ENCODE measurements at places on chromosomes 16 and 17.

DNA sequence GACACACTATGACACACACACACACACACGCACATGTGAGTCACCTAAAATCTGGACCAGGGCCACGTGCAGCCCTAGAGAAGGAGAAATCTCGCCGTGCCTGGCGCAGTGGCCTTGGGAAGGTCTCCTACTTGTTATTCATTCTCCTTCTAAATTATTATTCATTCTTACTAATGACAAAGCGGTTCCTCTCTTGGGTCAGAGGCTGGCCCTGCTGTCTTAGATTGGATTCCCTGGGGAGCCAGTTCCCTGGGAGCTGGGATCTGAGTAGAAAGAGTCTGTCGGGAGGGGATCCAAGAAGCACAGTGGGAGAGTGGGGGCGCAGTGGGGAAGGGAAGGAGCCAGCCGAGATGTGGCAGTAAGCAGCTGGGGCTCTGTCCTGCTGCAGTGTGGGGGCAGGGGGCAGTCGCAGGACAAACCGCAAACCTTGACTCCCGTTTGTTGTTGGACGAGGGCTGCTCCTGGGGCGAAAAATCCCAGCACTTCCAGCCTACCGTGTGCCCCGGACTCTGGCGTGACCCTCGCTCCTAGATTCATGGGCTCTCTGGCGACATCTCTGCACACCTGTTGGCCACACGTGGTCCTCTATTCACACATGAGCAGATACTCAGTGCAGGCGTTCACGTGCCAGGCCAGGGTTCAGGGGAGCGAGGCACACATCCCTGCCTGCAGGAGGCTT, 18.7 kb upstream of the JPH3 start:
- DNase-seq: peak; percentile 80
- peak overlapping the region; percentile 99 for H3K27ac ChIP-seq
- peaks cover 33% of the 10 kb centered on the region for H3K4me1 ChIP-seq
- no peak overlapping the region for H3K4me3 ChIP-seq
- H3K27me3 ChIP-seq: no peaks in the 10 kb centered on the region

- peaks cover 39% of the 10 kb centered on the region for H3K27me3 ChIP-seq
- H3K36me3 ChIP-seq: no peaks in the 10 kb centered on the region
- peaks cover 21% of the 10 kb centered on the region for H3K4me1 ChIP-seq
Observed at GRCh38 chr17:58399974-58400373, 17.4 kb downstream of the RNF43 start.

DNA sequence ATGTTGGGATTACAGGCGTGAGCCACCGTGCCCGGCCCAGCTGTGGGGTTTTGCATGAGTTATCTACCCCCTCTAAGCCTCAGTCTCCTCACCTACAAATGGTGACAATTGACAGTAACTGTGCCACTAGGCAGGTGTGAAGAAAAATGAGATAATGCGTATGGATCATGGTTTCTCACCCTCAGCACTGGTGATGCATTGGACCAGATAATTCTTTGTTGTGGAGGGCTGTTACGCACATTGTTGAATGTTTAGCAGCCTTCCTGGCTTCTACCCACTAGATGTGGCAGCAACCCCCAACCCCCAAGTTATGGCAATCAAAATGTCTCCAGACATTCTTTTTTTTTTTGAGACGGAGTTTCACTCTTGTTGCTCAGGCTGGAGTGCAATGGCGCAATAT, 9.0 kb upstream of the HAPSTR1 start:
- H3K27ac ChIP-seq: no peak overlapping the region
- peaks cover 6% of the 10 kb centered on the region for H3K4me1 ChIP-seq
- H3K4me3 ChIP-seq: no peak overlapping the region
- no peak for DNase-seq
- H3K36me3 ChIP-seq: no peaks in the 10 kb centered on the region
- no peaks in the 10 kb centered on the region for H3K27me3 ChIP-seq

- no peak overlapping the region for H3K4me3 ChIP-seq
- peaks cover 19% of the 10 kb centered on the region for H3K4me1 ChIP-seq
- no peaks in the 10 kb centered on the region for H3K27me3 ChIP-seq
Observed at GRCh38 chr17:44279346-44279665, 11.4 kb upstream of the SLC4A1 start.

DNA sequence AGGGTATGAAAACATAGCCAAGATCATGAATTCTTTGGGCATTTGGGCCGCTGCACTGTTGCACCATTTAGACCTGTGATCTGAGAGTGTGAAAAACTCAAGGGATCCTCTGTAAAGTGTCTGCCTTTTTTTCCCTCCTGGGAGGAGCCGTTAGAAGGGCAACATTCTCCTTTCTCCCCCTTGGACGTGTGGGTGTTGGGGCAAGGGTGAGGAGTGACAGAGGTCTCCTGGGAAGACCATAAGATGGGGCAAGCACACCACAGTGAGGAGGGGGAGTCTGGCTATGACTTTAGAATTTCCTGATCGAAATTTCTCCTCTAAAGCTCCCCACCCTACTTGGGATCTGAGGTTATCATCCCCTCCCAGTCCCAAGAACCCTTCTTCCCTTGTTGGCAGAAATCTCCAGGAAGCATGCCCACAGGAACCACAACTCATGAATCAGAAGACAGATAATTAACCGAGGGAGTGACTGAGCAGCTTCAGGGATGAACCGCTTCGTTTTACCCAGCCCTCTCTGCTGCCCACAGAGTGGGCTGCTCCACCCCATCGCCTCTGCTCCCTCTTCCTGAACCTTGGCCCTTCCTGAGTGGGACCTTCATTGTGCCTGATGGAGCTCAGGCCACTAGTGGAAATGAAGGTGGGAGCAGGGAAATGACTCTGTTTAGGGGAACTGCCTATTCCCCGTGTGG, 4.2 kb downstream of the ITGB3 start:
- DNase-seq: peak; percentile 92
- H3K4me1 ChIP-seq: peaks cover 30% of the 10 kb centered on the region
- peak overlapping the region; percentile 85 for H3K27ac ChIP-seq
- H3K36me3 ChIP-seq: no peaks in the 10 kb centered on the region

- H3K4me3 ChIP-seq: no peak overlapping the region
- H3K27ac ChIP-seq: no peak overlapping the region
- no peaks in the 10 kb centered on the region for H3K4me1 ChIP-seq
- H3K27me3 ChIP-seq: peaks cover 41% of the 10 kb centered on the region
- DNase-seq: peak; percentile 35
Observed at GRCh38 chr16:87108941-87109340, 208.3 kb downstream of the C16orf95 start.

DNA sequence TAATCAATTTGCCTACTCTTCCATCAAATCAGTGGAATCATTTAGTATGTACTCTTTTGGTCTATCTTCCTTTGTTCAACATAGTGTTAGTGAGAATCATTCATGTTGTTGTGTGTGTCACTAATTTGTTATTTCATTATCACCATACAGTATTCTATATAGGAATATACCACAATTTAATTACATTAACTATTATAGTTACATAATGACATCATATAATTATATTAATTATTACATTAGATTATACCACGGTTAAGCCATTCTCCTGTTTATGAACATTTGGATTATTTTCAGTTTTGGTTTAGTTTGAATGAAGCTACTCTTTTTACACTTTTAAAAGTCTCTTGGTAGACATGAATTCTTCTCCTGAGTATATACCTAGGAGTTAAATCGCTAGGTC, 40.4 kb downstream of the MYO1D start:
- H3K36me3 ChIP-seq: no peaks in the 10 kb centered on the region
- no peak overlapping the region for H3K27ac ChIP-seq
- no peak overlapping the region for H3K4me3 ChIP-seq
- no peaks in the 10 kb centered on the region for H3K4me1 ChIP-seq
- no peak for DNase-seq

- H3K4me3 ChIP-seq: no peak overlapping the region
- no peak for DNase-seq
- no peak overlapping the region for H3K27ac ChIP-seq
- H3K4me1 ChIP-seq: peaks cover 10% of the 10 kb centered on the region
- H3K27me3 ChIP-seq: no peaks in the 10 kb centered on the region
Observed at GRCh38 chr16:4058386-4058785, 57.9 kb downstream of the ADCY9 start.

- DNase-seq: no peak
- H3K27ac ChIP-seq: no peak overlapping the region
- peaks cover 39% of the 10 kb centered on the region for H3K27me3 ChIP-seq
- H3K4me1 ChIP-seq: no peaks in the 10 kb centered on the region
- H3K4me3 ChIP-seq: no peak overlapping the region
- no peaks in the 10 kb centered on the region for H3K36me3 ChIP-seq
Observed at GRCh38 chr17:37766971-37767370, 22.1 kb upstream of the HNF1B start.

DNA sequence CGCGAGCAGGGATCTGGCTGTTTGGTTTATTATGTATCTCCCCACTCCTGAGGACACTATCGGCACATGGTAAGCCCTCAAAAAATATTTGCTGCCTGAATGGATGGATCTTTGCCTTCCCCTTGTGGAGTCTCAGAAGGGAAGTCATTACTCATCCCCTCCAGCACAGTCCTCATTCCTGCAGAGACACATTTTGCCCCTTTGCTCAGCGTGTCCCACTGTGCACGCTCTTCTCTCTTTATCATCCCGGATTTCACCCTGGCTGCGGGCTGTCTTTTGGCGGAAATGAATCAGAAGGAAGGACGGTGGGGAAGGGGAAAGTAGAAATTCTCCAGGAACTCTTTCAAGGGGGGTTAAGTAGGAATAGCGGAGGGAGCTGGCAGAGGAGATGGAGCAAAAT, 125.2 kb upstream of the CDC42EP4 start:
- no peaks in the 10 kb centered on the region for H3K4me1 ChIP-seq
- no peaks in the 10 kb centered on the region for H3K27me3 ChIP-seq
- no peak for DNase-seq
- no peak overlapping the region for H3K4me3 ChIP-seq

GRCh38 chr16:47079860-47080259, 63.9 kb downstream of the NETO2 start:
- no peaks in the 10 kb centered on the region for H3K36me3 ChIP-seq
- no peak overlapping the region for H3K27ac ChIP-seq
- H3K4me3 ChIP-seq: no peak overlapping the region

GRCh38 chr17:56603486-56604238, 10.2 kb downstream of the NOG start:
- no peak for DNase-seq
- no peak overlapping the region for H3K27ac ChIP-seq
- H3K4me3 ChIP-seq: no peak overlapping the region
- H3K4me1 ChIP-seq: no peaks in the 10 kb centered on the region
- no peaks in the 10 kb centered on the region for H3K36me3 ChIP-seq
- no peaks in the 10 kb centered on the region for H3K27me3 ChIP-seq

DNA sequence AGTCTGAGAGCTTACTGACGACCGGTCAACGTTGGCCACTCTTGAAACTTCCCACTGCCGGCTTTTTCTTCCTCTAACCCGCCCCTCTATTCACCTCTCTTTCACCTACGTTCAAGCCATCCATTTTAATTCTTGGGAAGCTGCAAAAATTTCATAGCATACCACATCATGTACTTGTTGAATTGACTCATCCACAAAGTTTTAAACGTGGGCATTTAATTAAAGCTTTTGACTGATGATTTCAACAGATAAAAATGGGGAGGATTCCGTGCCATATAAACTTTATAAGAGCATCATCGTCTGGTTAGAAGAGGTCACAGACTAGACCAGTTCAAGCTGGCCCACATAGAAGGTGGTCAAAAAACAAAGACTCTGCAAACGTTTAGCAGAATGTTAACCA, 22.5 kb downstream of the VPS53 start:
- peak overlapping the region; percentile 97 for H3K27ac ChIP-seq
- peaks cover 11% of the 10 kb centered on the region for H3K36me3 ChIP-seq
- H3K4me3 ChIP-seq: peak overlapping the region; percentile 33
- peak; percentile 90 for DNase-seq
- no peaks in the 10 kb centered on the region for H3K27me3 ChIP-seq

- no peak overlapping the region for H3K4me3 ChIP-seq
- no peaks in the 10 kb centered on the region for H3K36me3 ChIP-seq
- peak; percentile 21 for DNase-seq
- H3K27me3 ChIP-seq: no peaks in the 10 kb centered on the region
- peaks cover 14% of the 10 kb centered on the region for H3K4me1 ChIP-seq
Observed at GRCh38 chr17:50332196-50332595, 13.7 kb upstream of the XYLT2 start.

- H3K36me3 ChIP-seq: no peaks in the 10 kb centered on the region
- no peaks in the 10 kb centered on the region for H3K4me1 ChIP-seq
- peaks cover 57% of the 10 kb centered on the region for H3K27me3 ChIP-seq
- DNase-seq: peak; percentile 70
- H3K4me3 ChIP-seq: no peak overlapping the region
Observed at GRCh38 chr17:61551255-61551742, 39.7 kb downstream of the NACA2 start.

DNA sequence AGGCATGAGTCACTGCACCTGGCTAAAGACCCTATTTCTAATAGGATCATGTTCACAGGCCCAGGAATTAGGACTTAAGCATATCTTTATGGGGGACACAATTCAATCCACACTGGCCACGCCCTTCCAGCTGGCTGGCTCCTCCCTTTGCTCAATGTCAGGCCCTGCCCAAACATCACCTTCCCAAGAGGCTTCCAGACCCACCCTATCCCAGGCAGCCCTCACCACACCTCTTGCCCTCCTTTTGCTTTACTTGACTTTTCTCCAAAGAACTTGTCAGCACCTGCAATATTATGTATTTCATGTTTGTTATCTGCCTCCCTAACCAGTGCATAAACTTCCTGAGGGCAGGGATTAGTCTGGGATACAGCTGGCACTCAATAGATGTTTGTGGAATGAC, 109.6 kb upstream of the CDH5 start:
- no peak overlapping the region for H3K27ac ChIP-seq
- no peak for DNase-seq
- no peaks in the 10 kb centered on the region for H3K27me3 ChIP-seq
- H3K36me3 ChIP-seq: no peaks in the 10 kb centered on the region
- H3K4me1 ChIP-seq: no peaks in the 10 kb centered on the region

DNA sequence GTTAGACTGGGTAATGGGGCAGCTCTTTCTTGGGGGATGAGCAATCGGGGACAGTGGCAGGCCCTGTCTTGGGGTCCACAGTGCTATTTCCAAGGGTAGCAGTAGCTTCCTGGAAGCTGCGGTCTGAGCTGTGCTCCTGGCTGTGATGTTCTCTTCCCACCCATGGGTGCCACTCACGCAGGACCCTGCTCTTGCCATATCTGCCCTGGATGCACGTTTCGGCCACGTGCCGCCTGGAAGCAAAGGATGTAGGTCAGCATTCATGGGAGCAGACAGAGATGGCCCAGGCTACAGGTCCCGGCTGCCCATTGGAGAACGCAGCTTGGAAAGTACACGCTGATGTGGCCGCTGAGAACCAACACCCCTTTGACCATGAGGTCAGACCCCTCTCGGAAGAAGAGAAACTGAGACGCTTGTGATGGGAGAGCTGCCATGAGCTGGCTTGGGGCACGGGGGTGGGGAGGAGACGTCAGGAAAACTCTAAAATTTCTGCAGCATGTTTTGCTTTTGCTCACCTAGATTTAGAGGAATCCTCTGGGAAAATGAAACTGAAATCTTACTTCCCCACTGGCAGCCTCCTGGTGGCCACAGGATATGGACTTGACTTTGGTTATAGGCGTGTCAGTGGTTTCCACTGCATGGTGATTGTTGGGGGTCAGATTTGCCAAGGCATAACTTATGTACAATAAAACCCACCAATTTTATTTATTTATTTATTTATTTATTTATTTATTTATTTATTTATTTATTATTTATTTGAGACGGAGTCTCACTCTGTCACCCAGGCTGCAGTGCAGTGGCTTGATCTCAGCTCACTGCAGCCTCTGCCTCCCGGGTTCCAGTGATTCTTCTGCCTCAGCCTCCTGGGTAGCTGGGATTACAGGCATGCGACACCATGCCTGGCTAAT, 36.2 kb upstream of the IRF8 start:
- peaks cover 32% of the 10 kb centered on the region for H3K27me3 ChIP-seq
- H3K36me3 ChIP-seq: no peaks in the 10 kb centered on the region
- no peak overlapping the region for H3K4me3 ChIP-seq
- DNase-seq: no peak
- no peak overlapping the region for H3K27ac ChIP-seq

GRCh38 chr17:16259926-16260325, 42.9 kb downstream of the PIGL start:
- DNase-seq: no peak
- no peaks in the 10 kb centered on the region for H3K27me3 ChIP-seq
- H3K27ac ChIP-seq: no peak overlapping the region
- no peaks in the 10 kb centered on the region for H3K36me3 ChIP-seq
- no peak overlapping the region for H3K4me3 ChIP-seq

Measured in GM23248 (cell line).